ENCODE measurements at places on chromosomes 1 and 21.

DNA sequence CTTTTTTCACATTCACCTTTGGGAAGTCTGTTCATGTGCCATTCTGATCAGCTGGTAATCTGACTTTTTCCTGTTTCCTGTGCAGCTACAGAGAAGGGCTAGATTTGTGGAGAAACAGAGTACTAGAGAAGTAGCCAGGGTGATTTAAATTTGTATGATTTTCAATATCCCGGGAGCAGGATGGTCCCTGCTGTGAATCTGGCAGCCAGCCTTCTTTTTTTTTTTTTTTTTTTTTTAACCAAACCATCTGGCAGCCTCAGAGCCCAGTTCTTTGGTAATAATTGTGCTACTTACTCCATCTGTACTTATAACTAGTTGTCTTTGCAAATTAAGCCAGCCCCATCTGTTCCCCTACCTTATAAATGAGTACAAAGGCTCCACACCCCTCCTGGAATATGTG is 248.6 kb upstream of the DEPDC1 start:
- DNase-seq = no peak

- DNase-seq = no peak
Observed at GRCh38 chr1:32749332-32749731, 46.8 kb upstream of the SYNC start.

- no peak for DNase-seq
Observed at GRCh38 chr21:45301521-45302081, 13.9 kb upstream of the POFUT2 start.

DNA sequence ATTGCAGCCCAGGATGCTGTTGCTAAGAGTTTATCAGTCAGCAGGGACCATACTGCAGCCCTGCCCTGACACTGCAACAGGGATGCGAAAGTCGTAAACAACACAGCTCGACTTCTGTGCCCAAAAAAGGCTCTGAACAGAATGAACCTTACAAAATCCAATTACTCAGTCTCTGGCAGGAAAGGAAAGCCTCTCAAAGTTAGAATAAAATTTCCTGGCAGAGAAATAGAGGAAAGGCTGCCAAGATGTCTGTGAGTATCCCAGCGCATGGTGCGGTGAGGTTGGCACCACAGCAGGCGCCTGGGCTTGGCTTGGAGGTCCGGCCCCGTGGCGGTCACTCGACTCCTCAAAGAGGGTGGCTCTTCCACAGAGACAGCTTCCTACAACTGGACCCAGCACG is 185.8 kb downstream of the PCP4 start:
- DNase-seq = peak; percentile 78

GRCh38 chr1:37676281-37677142 is 15.8 kb upstream of the CDCA8 start:
- DNase-seq = no peak

Measured in NCI-H1092 (cell line).